ENCODE measurements at places on chromosomes 6 and 20.
A peak's percentile ranks its signal among the peaks of the same experiment; 100 is the strongest.

- DNase-seq: peak; percentile 96
Measured at GRCh38 chr20:38057351-38057972, 23.9 kb downstream of the RPRD1B start.

DNA sequence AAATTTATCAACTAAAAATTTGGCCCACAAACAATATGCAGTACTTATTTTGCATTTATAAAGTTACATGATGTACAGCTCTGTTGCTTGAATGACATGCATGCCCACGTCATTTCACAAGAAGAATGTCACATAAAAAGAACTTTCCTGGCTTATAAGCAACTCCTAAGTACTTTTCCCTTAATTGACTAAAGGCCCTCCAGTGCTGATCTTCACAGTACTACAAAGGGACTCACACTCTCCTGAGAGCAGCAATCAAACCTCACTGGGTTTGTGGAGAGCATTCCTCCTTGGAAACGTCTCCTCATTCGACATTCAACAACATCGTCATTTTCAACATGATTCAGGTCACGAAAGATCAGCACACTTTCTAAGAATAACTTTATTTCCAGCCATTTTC lies 111.1 kb downstream of the IPCEF1 start:
- DNase-seq: no peak

DNA sequence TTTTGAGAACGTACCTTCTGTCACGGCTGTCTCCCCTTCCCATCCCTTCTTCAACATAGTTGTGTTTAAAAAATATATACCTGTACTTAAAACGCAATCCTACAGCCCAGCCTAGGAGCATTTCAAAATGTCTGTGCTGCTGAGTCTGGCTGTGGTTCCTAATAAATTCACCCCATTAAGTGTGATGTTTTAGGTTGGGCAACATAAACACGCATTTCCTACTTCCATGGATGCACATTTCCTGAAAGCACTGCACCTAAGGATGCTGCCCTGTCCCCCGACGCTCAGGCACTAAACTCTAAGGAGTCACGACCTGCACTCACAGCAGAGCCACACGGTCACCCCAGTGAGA lies 1.2 kb downstream of the REV3L start:
- no peak for DNase-seq

GRCh38 chr6:12950976-12951375 lies 234.4 kb downstream of the PHACTR1 start:
- no peak for DNase-seq

- peak; percentile 71 for DNase-seq
Measured at GRCh38 chr6:127146932-127147331, 28.5 kb downstream of the RSPO3 start.

DNA sequence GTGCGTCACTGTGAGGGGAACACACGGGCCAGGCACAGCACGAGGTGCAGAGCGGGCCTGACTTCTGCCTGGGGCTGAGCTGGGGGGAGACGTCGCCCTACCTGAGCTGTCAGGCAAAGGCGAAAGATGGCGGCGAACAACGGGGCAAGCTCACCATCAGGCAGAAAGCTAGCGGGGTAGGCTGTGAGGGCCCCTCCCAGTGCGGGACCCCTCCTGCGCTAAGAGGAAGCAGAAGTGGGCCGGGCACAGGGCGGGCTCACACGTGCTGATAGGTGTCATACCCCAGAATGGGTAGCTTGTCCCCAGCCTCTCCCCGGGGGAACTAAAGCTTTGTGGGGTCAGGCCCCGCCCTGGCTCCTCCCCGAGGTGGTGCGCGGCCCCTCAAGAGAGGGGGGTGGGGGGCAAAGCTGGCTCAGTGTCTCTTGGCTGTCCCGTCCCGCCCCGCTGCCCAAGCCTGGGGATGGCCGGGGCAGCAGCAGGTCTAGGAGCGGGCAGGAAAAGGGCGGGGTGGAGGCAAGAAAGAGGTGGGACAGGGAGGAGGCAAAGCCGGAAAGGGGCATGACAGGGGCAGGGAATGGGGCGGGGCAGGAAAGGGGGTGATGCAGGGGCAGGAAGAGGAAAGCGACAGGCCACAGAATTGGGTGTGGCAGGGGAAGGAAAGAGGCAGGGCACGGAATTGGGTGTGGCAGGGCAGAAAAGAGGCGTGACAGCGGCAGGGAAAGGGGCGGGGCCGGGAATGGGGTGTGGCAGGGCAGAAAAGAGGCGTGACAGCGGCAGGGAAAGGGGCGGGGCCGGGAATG lies 14.7 kb downstream of the UCKL1 start:
- DNase-seq: peak; percentile 98

- no peak for DNase-seq
Measured at GRCh38 chr6:117288083-117288715, 22.8 kb downstream of the VGLL2 start.

DNA sequence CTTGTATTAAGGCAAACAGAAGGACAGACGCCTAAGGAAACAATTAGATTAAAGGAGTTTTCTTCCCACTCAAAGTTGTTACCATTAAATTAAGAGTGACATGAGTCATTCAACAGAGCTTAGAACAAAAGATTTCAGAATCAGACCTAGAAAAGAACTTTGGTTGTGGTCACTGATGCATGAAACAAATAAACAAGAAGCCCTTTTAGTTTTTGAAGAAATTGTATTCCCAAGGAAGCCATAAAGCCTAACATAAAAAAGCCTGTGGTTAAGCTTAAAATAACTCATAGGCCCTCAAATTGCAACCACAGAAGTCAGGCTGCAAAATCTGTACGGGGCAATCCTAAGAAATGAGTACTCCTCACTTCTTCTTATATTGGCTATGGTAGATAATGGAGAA lies 17.9 kb upstream of the TRIM26 start:
- no peak for DNase-seq
